ENCODE measurements at places on chromosomes 13 and 19. TPM values are rescaled to one million over a fixed set of nuclear protein-coding genes. Genes with fewer than 3 reads are reported as not detected.

The LRRC63 gene
- not detected for total RNA-seq

The TUBA3C gene
- not detected for total RNA-seq

The SIGLEC5 gene
- total RNA-seq: not detected

The DMKN gene
- total RNA-seq: 31.6 TPM

The OR10H1 gene
- not detected for total RNA-seq

The ZNF69 gene
- total RNA-seq: not detected

The SERTM1 gene
- total RNA-seq: not detected

The ZNF730 gene
- not detected for total RNA-seq

The FBN3 gene
- total RNA-seq: not detected

The PABPC3 gene
- 0.14 TPM for total RNA-seq

The ICAM5 gene
- 0.93 TPM for total RNA-seq

The ERICH4 gene
- total RNA-seq: not detected

The CGB7 gene
- total RNA-seq: 0.52 TPM

The CYP2A6 gene
- total RNA-seq: not detected

The OR7G1 gene
- total RNA-seq: not detected

The RXFP2 gene
- not detected for total RNA-seq

The ZNF808 gene
- 0.10 TPM for total RNA-seq

The GAS6 gene
- total RNA-seq: 8.3 TPM

The GPR183 gene
- total RNA-seq: not detected

The KIR2DL1 gene
- not detected for total RNA-seq

The ZNF677 gene
- total RNA-seq: not detected

The GJB2 gene
- total RNA-seq: 0.75 TPM

The CALR gene
- 578 TPM for total RNA-seq

The ZNF415 gene
- not detected for total RNA-seq

The ZNF432 gene
- 2.0 TPM for total RNA-seq

The LIM2 gene
- not detected for total RNA-seq

The C19orf67 gene
- not detected for total RNA-seq

The SLC1A6 gene
- total RNA-seq: not detected

The LILRA1 gene
- not detected for total RNA-seq

The KLF2 gene
- total RNA-seq: 13.5 TPM

The RFPL4A gene
- 0.77 TPM for total RNA-seq

The ELSPBP1 gene
- not detected for total RNA-seq

The COL4A1 gene
- total RNA-seq: 83.5 TPM

The URAD gene
- not detected for total RNA-seq

The SGCG gene
- not detected for total RNA-seq

The ATP8A2 gene
- total RNA-seq: not detected

The FBXO27 gene
- total RNA-seq: 4.5 TPM

The KIR2DL3 gene
- not detected for total RNA-seq

The ZNF526 gene
- 20.9 TPM for total RNA-seq

The BEST2 gene
- 4.3 TPM for total RNA-seq

The TTC9B gene
- total RNA-seq: 0.32 TPM

The FXYD1 gene
- total RNA-seq: not detected

The ZNF382 gene
- total RNA-seq: 0.07 TPM

The NOVA2 gene
- 1.3 TPM for total RNA-seq

The CNFN gene
- total RNA-seq: 39.9 TPM

The KCNRG gene
- total RNA-seq: 0.33 TPM

The GSX1 gene
- not detected for total RNA-seq

The CEACAM6 gene
- 18.9 TPM for total RNA-seq

The ZNF541 gene
- total RNA-seq: not detected

The WDR62 gene
- total RNA-seq: 26.8 TPM

The IGFL2 gene
- total RNA-seq: 1.3 TPM

The SETDB2 gene
- total RNA-seq: 2.4 TPM

The TBXA2R gene
- total RNA-seq: 1.1 TPM

The RASIP1 gene
- 0.29 TPM for total RNA-seq

The ZNF709 gene
- not detected for total RNA-seq

The CYP4F8 gene
- not detected for total RNA-seq

The ACP5 gene
- total RNA-seq: 0.18 TPM

The DPF1 gene
- 5.1 TPM for total RNA-seq

Measured in A549 treated with dexamethasone at 1 μM for 4 hours (cell line).